ENCODE measurements at places on chromosomes 4 and X.

DNA sequence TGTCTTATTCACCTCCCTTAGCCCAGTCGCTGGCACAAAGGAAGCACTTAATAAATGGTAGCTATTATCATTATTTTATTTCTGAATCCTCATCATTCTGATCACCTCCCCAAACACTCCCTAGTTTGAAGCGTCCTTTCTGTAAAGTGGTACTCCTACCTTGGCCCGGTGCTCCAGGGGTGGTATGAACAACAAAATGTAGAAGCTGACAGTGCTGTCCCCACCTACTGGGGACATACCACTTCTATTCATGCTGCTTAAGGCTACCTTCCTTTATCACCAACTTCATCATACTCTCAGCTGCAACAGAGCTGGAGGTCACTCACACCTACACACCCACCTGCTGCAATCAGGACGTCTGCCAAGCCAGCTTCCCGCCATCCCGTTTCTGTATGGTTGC, 40.8 kb upstream of the APLN start:
- DNase-seq, result no peak

DNA sequence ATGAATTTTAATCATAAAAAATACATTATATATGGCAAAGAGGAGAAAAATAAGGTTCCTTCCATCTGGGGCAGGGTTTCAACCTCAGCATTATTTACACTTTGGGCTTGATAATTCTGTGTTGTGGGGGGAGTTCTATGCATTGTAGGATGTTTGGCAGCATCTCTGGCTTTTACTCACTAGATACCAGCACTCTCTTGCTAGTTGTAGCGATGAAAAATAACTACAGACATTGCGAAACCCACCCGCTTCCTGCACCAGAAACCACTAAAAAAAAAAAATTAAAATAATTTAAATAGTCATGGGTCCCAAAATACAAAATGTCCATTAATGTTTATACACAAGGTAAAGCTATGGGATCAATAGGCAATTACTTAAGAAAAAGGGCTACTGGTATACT, 52.7 kb downstream of the PPP3CA start:
- DNase-seq, result no peak

GRCh38 chr4:141786946-141787345, 150.6 kb downstream of the IL15 start:
- DNase-seq, result no peak

GRCh38 chr4:148923881-148924280, 481.7 kb upstream of the NR3C2 start:
- DNase-seq, result no peak

GRCh38 chrX:112056476-112056875, 26.1 kb downstream of the TRPC5 start:
- DNase-seq, result no peak

- no peak for DNase-seq
These were observed 19.9 kb upstream of the KIAA1210 start for GRCh38 chrX:119147486-119147885.

DNA sequence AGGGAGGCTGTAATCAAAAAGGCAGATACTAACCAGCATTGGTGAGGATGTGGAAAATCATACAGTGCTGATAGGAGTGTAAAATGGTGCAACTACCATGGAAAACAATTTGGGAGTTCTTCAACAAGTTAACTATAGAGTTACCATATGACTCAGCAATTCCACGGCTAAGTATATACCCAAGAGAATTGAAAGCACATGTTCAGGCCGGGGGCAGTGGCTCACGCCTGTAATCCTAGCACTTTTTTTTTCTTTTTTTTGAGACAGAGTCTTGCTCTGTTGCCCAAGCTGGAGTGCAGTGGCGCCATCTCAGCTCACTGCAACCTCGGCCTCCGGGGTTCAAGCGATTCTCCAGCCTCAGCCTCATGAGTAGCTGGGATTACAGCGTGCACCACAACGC, 15.0 kb upstream of the CD99L2 start:
- DNase-seq, result peak; percentile 7

GRCh38 chr4:34037280-34037679, 2207.0 kb downstream of the ARAP2 start:
- no peak for DNase-seq

DNA sequence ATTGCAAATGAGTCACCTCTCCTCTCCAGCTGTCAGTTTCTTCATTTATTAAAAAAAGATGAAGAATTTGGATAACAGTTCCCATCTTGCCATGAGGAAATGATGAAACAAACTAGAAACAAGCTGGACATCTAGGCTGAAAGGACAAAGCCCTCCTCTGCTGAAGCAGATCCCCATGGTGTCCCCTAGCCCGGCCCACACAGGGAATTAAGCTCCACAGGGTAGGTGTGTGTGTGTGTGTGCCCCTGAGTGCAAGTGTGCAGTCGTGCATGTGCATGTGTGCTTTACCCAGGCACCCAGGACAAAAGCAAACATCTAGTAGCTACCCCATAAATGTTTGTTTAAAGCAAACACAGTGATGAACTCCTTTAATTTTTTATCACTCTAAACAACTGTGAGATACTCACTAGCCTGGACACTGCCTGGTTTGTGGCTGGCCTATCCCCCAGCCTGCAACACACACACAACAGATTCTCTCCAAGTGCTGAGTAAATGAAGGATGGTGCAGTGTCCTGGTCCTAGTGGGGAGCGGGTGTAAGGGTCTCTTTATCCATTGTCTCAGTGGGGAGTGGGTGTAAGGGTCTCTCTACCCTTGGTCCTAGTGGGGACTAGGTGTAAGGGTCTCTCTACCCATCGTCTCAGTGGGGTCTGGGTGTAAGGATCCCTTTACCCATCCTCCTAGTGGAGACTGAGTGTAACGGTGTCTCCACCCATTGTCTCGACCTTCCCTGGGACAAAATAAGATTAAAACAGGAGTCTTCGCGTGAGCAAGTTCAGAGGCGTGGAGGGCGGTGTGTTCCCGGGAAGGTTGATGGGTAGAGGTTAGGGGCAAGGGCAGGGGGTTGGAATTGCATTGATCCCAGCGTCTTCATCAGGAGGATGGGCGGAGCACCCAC, 688 bp upstream of the EVC start:
- peak; percentile 38 for DNase-seq

DNA sequence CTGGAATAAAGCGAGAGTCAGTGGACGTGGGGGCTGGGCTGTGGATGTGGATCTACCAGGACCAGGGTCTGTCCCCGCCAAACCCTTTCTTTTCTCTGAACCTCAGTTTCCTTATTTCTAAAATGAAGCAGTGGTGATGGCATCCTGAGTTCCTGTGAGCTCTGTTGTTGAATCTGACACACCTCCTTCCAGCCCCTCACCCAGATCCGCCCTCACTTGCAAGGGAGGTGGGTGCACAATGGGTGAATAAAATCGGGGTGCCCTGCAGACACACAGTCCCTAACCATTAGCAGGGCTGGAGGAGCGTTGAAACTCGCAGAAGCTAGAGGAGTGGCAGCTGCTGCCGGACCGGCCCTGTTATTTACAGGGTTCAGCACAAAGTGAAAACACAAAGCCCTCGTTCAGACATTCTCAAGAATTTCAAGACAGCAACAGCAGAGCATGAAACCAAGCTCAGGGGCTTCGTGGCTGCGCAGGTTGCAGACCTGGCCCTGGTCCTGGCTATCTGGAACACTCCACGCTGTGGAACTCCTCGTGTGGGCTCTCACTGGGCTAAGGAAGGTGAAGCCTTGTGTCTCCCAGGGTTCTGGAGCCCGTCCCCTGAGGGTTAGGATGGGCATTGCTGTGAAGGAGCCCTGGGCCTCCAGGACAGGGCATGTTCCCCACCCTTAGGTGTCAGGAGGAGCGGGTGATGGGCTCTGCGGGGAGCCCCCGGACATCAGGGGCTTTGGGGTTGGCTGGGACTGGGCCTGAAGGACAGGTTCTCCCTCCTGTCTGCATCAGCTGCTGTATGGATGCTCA, 42.9 kb downstream of the PSAPL1 start:
- DNase-seq, result no peak

DNA sequence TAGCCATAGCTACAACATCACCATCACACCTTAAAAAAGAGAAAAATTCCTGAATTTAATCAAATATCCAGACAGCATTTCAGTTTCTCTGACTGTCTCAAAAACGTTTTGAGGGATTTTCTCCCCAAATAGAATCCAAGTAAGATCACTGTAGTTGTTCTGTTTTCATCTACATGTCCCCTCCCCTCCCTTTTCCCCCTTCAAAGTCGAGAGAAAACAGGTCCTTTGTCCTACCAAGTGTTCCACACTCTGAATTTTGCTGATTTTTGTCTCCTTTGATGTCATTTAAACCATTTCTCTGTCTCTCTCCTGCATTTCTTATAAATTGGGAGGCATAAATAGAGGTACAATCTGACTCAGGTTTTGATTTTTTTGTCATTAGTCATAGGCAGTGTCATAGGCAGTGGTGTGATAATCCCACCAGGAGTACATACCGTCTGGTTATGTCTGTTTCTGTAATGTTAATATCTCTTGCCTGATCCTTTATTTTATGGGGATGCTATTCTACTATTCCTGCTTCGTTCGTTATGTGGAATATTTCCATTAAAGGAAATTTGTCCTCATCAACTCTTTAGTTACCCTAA, 348.6 kb downstream of the PTTG2 start:
- no peak for DNase-seq

DNA sequence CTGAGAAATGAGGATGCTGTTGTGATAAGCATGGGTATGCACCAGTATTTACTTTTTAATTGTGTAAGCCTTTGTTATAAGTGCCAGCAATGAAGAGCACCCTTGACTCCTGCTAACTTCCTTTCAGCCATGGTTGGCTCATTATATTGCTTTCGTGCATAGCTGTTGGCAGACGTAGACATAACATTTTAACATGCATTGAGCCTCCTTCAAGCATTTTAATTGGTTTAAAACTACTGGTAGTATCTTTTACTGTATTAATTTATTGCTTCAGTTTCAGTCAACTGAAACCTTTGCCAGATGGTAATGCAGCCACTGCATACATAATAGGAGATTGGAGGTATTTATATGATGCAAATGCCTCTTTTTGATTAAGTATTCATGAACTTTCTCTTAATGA, 1285.4 kb downstream of the PCDH18 start:
- DNase-seq, result no peak
